Cortex of kidney (tissue), 1 donor: ENCODE measurements at places on chromosomes 5 and 9.

GRCh38 chr9:2072752-2073405 lies 57.7 kb downstream of the SMARCA2 start:
- no peak for DNase-seq

DNA sequence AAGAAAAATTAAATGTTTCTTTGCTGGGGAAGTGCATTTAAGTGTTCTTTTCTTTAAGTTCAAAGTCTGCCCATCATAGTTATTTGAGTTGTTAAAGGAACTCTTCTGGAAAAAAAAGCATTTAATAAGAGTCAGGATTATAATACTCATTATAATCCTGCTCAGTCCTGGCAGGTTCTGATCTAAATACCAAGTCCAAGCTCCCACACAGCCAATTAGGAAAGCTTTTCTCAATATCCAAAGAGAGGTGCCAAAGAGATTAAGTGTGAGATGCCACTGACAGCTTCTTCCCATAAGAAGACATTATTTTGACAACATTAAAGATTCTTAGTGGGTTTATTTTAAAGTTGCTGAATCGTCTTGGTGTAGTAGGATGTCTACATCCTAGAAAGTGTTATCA lies 235.2 kb upstream of the DAB2 start:
- DNase-seq: no peak

GRCh38 chr5:30638899-30639298 lies 554.6 kb upstream of the CDH6 start:
- no peak for DNase-seq

GRCh38 chr5:57987552-57987951 lies 472.3 kb downstream of the PLK2 start:
- DNase-seq: no peak

DNA sequence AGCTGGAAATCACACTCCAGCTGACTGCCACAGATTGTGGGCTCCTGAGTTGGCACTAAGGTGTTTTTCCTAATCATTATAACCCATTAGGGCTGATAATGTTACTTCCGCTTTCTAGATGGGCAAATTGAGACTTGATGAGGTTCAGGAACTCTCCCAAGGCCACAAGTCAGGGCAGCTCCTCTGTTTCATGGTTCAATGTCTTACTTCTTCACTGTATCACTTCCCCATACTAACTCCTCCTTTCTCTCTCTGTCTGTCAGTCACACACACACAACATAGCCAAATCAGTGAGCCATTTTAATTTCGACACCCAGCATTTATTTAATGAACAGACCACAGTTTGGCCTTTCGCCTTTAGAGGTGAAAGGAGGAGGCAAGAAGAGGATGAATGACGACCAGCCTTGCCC lies 17.8 kb upstream of the TRAF1 start:
- DNase-seq: no peak

DNA sequence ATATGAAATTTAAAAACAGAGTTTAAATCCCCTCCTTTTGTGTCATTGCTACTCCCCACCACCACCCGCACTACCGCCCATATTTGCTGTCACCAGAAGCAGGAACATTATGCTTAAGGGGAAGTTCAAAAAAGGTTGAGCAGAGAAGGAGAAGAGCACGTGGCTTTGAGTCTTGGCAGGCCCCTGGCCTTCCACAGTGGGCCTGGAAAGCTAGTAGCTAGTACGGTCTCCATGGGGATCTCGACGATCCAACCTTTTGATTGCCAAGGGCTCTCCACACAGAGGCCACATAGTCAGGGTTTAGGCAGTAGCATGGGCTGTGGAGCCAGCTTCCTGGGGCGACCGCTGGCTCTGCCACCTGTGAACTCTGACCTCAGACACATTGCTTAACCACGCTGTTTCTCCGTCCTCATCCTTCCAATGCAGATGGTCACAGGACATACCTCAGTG lies 90.1 kb downstream of the GOLPH3 start:
- DNase-seq: no peak

DNA sequence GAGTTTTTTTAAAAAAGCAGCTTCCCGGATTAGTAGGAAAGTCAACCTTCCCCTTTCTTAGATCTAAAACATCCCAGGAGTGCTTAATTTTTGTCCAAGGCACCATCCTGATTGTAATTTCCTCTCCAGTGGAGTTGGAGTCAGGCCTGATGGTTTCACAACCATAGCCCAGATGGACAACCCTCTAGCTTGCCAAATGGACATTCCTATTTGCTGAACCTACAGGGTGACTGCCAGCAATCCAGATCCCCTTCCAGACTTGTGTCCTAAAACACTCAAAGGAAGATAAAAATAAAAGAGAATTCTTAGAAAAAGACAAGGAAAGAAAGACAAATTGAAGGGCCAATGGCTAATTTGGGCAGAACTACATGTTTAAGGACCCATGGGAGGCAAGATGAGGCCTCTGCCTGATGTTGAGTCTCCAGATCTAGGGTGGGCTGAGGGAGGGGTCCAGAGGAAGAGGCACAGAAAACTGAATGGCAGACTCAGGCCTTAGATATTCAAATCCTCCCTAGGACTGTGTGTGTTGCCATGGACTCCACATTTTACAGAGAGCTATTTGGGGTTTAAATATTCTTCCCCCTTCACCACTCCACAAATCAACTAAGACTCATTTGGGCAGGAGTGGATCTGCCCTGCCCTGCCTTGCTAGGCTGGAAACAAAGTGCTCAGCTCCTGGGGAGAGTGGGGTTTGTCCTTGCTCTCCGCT lies 38.5 kb upstream of the SLC44A1 start:
- no peak for DNase-seq

- DNase-seq: no peak
Observed at GRCh38 chr5:55918087-55919035, 67.2 kb downstream of the IL31RA start.

DNA sequence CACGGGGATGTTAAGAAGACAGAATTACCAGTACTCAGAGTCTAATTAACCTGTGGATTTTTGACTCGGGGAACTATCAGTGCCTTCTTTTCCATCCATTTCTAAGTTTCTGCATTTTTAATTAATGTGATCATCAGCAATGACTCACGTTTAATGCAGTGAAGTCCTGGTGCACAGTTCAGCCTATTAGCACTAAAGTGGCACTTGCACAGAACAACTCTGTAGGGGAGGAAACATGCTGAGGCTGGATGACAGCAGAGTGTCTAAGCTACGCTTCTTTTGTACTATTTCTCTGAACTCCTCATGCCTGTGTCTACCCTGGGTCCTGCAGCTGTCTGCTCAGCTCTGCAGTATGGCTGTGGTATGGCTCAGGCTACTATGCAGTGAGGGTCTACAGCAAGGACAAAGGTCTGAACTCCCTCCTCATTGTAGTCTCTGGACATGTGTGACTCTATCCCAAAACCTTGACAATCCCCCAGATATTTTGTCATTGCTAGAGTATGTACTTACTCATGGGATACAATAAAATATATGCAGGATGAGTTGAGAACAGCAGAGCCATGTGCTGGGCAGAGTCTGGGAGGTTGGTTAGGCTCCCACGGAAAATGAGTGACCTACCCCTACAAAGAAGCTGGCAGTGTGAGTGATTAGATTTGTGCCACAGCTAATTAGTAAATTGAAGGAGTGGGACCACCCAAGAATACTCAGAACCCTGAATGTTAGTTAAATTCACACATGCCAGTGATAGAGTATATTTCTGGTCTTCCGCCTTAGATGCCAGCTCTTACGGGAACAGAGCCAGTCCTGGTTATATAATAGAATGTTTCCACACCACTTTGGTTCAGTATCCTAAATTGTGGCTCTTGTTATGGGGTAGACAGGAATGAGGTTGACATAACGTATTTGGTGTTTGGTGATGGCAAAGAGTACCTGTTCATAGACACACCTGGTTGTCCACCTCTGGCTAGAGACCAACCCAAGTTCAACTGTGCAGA lies 148.0 kb downstream of the GHR start:
- DNase-seq: no peak

GRCh38 chr5:58156973-58157701 lies 302.7 kb downstream of the PLK2 start:
- DNase-seq: no peak

GRCh38 chr5:149683964-149684363 lies 46.1 kb upstream of the PPARGC1B start:
- no peak for DNase-seq

- no peak for DNase-seq
Observed at GRCh38 chr9:105141146-105141975, 103.1 kb upstream of the SLC44A1 start.

DNA sequence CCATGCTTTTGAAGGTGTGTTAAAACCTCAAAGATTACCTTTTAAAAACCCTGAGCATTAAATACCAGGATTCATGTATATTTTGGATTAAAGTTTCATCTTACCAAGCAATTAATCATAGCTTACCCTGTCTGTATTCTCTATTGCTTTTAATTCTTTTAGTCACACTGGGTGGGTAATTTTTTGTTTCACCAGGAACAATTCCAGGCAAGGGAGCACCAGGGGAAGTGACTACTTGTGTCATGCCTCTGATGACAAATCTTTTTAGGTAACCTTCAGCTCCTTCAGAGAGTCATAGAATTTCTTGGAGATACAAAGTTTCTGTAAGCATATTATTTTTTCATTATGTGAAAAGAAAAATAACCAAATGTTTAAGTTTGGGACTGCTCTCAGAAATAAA lies 33.4 kb upstream of the ANXA1 start:
- DNase-seq: no peak

DNA sequence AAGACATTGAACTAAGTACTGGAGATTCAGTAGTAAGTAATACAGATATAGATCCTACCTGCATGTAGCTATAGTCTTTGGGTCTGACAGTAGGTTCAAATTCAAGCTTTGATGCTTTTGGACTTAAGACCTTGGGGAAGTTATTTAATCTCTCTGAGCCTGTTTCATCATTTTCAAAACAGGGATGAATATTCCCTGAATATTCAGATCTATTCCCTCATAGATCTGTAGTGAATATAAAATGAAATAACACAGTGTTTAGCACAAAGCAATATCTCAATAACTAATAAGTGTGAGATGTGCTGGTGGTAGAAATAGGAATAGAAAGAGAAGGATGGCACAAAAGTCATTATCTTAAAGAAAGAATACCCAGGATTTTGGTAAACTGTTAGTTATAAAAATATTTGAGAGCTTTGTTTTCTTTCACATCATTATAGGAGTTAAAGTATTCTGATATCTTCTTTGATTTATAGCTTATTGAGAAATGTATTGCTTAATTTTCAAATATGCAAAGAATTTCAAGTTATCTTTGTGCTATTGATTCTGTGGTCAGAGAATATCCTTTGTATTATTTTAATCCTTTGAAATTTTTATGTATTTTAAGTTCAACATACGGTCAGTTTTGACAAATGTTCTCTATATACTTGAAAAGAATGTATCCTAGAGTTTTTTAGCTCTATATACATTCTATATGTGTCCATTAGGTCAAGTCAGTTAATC lies 11.4 kb upstream of the RANBP3L start:
- DNase-seq: no peak

GRCh38 chr5:175479125-175479881 lies 943 bp downstream of the SFXN1 start:
- DNase-seq: no peak

GRCh38 chr5:83430130-83431010 lies 41.2 kb upstream of the VCAN start:
- no peak for DNase-seq

- no peak for DNase-seq
Observed at GRCh38 chr9:124797343-124798103, 20.6 kb downstream of the OLFML2A start.

GRCh38 chr9:108953983-108954574 lies 19.9 kb downstream of the ABITRAM start:
- DNase-seq: no peak

- DNase-seq: no peak
Observed at GRCh38 chr5:66617991-66618768, 22.0 kb downstream of the MAST4 start.

DNA sequence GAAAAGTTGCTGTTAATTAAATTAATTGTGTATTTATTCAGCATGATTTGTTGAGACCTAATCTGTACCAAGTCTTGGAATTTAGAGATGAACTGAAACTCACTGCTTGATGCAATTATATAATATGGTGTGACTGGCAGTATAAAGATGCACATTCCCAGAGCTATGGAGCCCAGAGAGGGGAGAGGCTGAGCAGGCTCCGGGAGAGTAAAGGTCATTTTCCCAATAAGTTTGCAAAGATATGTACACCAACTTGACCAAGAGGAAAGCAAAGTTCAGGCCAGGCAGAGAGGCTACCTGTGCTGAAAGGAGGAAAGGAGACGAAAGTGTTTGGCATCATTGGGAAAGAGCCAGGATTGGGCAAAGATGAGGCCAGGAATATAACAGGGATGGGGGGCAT lies 271.7 kb upstream of the KLF4 start:
- DNase-seq: no peak

- no peak for DNase-seq
Observed at GRCh38 chr5:7391814-7392692, 3.9 kb upstream of the ADCY2 start.

DNA sequence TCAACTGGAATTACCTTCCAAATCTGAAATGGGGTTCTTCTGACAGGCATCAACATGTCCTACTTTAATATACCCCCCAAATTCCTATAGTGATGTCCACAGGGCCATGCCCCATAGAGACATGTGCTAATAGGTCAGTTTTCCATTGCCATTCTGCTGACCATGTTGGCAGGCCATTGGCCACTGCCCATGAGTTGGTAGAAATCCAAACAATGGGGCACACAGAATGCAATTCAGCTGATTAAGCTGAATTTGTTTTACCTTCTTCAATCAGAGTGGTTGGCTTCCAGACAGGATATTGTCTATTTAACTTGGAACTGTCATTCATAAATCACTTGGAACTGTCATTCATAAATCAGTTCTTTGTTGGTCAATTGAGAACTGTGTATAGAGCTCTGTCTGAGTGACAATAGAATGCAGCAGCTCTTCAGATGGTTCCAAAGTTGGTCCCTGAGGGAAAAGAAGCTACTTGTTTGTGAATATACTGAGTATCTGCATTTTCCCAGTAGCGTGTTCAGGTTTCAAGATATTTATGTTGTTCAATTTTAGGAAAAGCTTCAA lies 336.9 kb downstream of the DRD1 start:
- DNase-seq: no peak

- DNase-seq: no peak
Observed at GRCh38 chr9:120839146-120839545, 3.6 kb downstream of the PSMD5 start.

DNA sequence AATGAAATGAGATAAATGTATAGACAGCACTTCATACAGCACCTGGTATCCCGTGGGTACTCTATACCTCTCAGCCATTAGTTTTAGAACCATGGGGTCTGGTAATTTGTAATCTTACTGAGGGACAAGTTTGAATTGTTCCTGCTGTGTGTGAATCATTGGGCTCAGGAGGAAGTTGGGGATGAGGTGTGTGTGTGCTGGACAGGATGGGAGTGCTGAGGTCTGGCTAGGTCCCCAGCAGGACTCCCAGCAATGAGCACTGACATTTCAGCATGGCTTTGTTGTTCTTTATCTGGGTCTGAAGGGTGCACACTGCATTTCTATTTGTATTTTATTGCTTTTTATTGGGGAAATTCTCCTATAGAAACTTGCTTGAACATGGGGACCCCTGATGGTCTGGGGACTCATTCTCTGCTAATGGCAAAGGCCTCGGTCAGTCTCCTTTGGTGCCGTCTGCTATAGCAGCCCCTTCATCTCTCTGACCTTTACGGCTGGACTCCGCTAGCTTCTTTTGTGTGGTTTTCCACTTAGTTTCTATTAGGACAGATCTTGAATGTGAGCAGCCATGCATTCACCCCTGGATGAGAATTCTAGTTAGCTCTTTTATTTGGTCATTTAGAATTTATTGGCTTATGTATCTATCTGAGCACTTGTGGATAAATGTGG lies 98.1 kb downstream of the SREK1 start:
- no peak for DNase-seq

GRCh38 chr9:136648751-136649150 lies 14.0 kb upstream of the EGFL7 start:
- no peak for DNase-seq

GRCh38 chr9:107155244-107155817 lies 127.7 kb upstream of the RAD23B start:
- DNase-seq: no peak

GRCh38 chr9:115127191-115127817 lies 9.3 kb upstream of the TNC start:
- DNase-seq: no peak
